Upper lobe of left lung (tissue), 6 donors: ENCODE measurements at places on chromosomes 4 and X.

DNA sequence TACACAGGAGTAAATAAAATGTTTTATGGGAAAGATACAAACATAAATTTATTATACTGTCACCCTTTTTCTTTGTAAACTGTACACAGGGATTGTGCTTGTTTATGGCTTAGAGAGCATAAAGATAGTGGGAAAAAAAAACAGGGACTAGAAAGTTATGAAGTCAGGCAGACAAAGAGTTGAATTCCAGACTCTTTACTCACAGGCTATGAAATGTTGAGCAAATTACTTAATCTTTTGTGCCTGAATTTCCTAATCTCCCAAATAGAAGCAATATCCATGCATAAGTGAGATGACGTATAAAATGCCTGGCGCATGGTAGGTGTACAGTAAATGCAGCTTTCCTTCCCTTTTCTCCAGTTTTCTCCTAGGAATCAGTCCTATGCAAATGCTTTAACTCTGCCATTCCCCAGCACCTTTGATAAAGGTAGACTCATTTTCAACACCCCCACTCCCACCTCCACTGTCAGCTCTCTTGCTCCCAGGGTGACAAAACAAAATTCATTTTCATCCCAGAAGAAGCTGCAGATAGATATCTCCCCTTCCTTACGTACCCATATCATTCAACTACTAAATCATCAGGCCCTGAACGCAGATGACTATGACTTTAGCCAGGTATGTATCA, 44.5 kb upstream of the BTC start:
- no peak for DNase-seq

DNA sequence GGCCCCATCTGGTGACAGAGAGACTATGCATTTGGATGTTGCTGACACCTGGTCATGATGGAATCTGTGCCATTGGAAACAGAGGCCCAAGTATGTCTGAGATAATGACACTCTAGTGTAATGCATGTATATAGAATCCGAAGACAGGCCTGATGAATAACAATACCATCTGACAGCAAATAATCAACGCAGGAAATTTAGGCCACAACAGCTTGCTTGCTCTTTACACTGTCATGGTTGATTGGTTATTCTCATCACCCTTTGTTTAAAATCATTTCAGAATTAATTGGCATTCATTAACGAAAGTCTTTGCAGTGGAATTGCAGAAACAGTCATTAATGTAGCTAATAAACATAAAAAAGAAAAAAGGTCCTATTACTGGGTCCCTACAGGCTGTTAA, 194.8 kb downstream of the AFF2 start:
- DNase-seq = no peak

- no peak for DNase-seq
Observed at GRCh38 chr4:163172647-163173046, 6.0 kb upstream of the NAF1 start.

DNA sequence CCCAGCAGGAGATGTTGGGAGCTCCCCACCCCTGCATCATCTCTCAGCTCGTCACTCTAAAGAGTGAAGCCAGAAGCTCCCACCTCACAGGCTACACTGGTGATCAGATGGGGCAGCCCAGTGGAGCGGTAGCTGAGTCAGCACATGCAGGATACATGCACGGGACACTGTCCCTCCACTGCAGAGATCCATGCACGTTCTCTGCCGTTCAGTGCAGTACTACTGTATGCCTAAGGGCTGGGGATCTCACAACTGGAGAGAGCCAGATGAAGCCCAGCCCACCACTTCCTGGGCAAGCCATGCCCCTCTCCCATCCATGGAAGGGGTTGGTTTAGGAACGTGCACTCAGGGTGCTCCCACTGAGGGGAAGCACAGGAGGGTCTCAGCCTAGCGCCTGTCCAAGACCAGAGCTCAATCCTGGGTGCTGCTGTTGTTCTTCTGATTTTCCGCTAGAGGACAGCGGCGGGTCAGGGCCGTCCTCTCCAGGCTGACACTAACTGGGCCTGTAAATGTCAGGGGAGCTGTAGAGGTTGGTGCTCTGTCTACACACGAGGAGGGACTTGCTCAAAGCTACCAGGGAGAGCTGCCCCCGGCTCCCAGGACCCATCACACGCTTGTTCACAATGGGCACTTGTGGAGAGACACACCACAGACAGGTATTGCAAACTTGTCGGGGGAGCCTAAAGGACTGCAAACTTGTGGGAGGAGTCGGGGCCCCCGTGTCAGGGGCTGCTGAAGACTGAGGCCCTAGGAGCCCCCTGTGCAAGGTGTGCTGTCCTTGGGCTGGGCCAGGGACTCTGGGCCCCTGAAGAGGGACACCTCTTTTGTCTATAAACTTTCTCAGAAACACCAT, 18.2 kb upstream of the ABLIM2 start:
- DNase-seq = peak; percentile 42

DNA sequence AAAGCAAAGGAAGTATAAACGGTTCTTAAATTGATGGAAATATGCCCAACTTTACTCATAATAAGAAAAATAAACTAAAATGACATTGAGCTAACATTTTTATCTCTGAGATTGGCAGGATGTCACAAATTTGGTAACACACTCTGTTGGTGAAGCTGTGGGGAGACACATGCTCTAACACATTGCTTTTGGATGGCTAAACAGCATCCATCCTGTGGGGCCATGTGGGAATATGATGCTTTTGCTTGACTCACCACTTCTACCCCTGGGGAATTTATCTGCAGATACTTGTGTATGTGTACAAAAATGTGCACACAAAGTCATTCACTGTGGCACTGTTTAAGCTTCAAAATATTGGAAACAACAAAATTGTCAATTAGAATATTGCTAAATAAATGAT, 100.2 kb downstream of the ANAPC4 start:
- DNase-seq = no peak

DNA sequence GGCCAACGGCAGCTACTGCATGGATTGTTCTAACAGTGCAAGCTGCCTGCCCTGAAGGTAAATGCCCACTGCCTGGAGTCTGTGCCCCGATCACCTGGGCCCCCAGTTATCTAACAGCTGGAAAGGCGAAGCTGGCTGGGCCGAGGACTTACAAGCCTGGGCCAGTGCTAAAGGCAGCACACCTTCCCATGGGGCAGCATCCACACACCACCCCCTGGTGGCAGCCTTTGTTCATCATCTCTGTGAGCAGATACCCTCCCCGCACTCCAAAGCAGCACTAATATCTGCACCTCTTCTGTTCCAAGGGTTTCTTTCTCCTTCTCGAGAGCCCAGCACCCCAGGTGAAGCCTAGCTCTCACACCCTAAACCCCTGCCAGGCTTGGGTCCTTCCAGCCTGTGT, 7.6 kb downstream of the SLC2A9 start:
- no peak for DNase-seq

DNA sequence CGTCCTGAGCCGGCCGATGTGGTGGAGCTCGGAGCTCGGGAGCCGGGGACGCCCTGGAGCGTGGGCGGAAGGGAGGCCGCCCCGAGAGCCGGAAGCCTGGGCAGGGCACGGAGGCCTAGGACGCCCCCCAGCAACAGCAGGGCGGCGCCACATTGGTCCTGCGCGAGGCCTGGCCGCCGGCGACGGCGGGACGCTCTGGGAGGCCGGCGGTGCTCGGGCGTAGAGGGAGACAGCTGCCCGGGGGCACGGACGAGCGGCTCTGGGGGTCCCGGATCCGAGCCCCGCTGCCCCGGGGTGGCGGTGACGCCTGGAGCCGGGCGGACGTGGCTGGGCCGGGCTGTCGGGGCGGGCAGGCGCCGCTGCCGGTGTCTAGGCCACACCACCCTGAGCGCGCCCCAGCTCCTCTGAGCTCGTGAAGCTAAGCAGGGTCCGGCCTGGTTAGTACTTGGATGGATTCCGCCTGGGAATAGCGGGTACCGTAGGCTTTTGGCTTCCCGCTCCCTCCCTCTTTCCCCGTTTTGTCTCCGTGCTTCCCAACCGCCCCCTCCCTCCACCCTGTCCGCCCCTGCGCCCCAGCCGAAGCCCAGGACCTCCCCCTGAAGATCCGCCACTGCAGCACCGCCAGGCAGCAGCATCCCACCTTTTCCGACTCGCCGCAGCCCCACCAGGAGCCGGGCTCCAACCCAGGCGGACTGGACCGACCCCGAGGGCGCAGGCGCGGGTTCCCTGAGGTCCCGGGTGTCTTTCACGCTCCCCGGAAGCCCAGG, 12.1 kb downstream of the FRG2 start:
- DNase-seq = peak; percentile 85

GRCh38 chr4:89298788-89299152, 8.8 kb downstream of the GPRIN3 start:
- no peak for DNase-seq

- DNase-seq = no peak
Observed at GRCh38 chr4:121484633-121485032, 103.8 kb upstream of the QRFPR start.

DNA sequence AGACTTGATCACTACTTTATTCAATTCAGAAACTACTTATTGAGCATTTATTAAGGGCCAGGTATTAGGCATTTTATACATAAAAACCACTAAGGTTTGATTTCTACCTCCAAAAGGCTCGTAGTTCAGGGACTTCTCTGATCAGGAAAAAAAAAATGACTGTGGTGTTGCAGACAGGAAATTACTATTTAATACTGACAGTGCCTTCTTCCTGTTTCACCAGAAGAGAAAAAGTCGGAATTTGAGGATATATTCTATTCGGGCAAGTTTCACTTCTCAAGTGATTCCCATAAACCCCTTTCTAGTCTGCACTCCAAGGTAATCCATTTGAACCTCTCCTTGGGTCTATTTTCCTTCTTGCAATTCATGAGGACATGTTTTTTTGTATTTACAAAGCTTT, 15.3 kb upstream of the TASL start:
- DNase-seq = no peak

DNA sequence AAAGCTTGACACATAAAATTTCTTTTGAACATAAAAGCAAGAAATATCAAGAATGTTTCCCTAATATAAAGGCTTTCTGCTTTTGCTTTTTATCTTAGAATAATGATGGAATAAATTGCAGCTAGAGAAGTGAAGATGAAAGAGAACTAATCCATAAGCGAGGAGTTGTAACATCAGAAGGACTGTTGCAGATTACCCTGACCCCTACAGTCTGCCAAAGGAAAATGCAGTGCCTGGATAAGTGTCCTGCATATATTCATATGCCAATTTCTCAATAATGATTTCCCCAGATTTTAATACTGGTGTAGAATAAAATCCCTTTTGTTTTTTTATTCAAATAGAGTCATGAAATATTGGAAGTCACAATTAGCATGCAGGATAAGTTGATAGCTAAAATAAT, 115.9 kb downstream of the MAGEC2 start:
- no peak for DNase-seq

DNA sequence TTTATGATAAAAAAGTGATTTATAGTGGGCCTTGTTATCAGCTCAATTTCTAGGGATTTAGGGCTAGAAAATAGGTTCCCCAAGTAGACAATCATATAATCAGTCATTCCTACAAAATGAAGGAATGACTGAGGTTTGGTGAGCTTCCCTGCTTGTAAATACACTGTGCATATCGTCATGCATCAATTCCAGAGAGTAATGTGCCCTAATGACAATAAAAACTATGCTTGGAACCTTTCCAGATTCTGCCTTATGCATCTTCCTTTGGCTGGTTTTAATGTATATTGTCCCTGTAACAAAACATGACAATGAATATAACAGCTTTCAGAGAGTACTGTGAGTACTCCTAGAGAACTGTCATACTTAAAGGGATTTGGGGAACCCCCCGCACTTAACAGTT, 1310.9 kb downstream of the PCDH7 start:
- DNase-seq = no peak

DNA sequence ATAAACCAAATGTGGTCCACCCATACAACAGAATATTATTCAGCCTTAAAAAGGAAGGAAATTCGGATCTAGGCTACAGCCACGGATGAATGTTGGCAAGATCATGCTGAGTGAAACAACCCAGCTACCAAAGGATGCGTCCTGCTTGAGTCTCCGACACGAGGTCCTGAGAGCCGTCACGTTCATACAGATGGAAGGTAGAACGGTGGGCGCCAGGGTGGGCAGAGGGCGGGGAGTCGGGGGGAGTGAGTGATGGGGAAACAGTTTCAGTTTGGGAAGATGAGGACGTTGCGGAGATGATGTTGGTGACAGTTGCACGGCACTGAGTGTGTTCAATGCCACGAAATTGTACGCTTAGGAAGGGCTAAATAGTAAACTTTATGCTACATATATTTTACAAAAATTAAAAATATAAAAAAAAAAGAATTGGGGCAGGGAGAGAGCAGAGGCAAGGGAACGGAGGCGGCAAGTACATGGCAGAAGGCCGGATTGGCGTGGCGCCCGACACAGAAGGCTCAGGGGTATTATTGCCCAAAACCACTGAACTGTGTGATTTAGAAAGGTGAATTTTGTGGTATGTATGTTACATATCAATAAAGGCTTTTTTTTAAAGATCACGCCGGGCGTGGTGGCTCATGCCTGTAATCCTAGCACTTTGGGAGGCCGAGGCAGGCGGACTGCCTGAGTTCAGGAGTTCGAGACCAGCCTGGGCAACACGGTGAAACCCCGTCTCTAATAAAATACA, 14.8 kb upstream of the MXD4 start:
- peak; percentile 49 for DNase-seq

DNA sequence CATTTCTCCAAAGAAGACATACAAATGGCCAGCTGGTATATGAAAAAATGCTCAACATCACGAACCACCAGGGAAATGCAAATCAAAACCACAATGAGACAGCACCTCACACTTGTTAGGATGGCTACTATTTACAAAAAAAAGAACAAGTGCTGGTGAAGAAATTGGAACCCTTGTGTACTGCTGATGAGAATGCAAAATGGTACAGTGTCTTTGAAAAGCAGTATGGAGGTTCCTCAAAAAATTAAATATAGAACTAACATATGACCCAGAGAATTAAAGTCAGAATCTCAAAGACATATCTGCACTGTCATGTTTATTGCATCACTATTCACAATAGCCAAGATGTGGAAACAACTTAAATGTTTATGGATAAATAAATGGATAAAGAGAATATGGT, 20.9 kb downstream of the PAGE4 start:
- no peak for DNase-seq

GRCh38 chr4:172691552-172691951, 477.1 kb upstream of the GALNT7 start:
- DNase-seq = no peak

DNA sequence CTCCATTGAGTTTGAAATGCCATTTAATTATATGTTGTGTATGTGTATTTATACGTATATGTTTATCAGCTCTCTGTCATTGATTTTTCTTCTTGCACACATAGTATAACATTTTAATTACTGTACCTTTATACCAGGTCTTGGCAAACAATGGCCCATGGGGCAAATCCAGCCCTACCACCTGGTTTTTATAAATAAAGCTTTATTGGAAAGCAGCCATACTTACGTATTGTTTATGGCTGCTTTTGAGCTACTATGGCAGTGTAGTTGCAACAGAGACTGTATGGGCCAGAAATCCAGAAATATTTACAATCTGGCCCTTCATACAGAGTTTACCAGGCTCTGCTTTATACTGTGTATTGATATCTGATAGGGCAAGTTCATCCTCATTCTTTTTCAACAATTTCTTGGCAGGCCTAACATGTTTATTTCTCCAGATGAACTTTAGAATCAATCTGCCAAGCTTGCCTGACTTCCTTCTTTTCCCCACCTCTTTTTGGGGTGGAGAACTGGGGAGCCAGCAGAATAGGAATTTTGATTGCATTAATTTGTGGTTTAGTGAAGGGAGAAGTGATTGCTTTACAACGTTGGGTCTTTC, 15.8 kb downstream of the DCUN1D4 start:
- DNase-seq = no peak
